Cortex of kidney (tissue), 1 donor: ENCODE measurements at places on chromosomes 12 and 14.

- no peak for DNase-seq
Observed at GRCh38 chr12:47745485-47746041, 13.1 kb downstream of the RAPGEF3 start.

DNA sequence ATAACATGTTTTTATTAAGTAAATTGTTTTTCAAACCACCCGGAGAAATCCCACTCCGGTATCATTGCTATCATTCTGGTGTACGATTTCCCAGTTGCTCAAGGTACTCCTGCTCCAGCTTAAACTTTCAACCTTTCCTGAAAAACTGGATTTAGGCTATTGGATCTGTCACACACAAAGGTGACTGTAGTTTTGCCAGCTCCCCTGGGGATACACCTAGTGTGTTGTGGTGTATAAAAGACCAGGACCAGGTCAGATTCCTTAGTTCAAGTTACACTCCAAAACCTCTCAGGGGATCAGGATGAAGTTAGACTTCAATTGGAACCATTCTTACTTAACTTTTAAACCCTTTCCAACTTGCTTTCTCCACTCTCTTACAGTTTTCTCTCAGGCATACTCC, 303.9 kb downstream of the NOVA1 start:
- no peak for DNase-seq

- no peak for DNase-seq
Observed at GRCh38 chr12:30630076-30630978, 65.3 kb downstream of the IPO8 start.

DNA sequence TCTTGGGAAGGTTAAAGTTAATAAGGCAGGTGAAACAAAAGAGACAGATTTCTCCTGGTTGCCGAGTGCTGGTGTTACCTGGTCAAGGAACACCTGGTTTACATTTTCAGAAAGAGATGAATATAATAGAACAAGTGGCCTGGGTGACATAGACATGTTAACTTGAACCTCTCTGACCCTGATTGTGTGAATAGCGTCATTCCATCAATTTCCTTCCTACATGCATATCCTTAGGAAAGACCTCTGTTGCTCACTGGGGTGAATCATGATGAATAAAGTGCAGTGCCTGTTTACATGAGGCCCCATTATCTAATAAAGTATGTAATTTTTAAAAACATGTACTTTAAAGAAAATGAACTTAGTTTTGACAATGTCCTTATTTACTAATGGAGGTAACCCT, 1822.9 kb upstream of the FLRT2 start:
- no peak for DNase-seq

- DNase-seq: no peak
Observed at GRCh38 chr12:64124511-64125197, 97.4 kb downstream of the KICS2 start.
